Stimulated activated CD8-positive, alpha-beta memory T cell treated with anti-CD3 and anti-CD28 coated beads, Interleukin-7, amount 100 ng/mL, for 24 hours (primary cell): ENCODE measurements at places on chromosomes 1 and 21.

GRCh38 chr1:8351693-8352470 lies 34.0 kb downstream of the SLC45A1 start:
- DNase-seq, result no peak

- no peak for DNase-seq
Observed at GRCh38 chr1:60599574-60599973, 482.8 kb upstream of the NFIA start.

DNA sequence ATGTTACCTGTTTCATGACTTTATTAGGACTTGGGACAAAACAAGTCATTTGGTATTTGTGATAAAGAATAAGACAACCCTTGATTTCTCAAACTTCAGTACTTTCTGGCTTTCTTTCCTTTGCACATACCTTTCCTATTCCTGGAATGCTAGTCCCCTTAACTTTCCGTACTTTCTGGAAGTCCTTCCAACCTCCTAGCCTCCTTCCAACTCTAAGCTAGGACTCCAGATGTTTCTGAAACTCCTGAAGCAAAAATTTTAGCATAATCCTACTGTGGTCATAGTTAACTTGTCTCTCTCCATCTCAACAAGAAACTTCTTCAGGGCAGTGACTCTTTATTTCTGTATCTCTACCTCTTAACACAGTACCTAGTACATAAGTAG lies 19.8 kb upstream of the C1orf105 start:
- DNase-seq, result no peak

GRCh38 chr1:69911301-69911801 lies 294.0 kb downstream of the LRRC40 start:
- DNase-seq, result no peak

DNA sequence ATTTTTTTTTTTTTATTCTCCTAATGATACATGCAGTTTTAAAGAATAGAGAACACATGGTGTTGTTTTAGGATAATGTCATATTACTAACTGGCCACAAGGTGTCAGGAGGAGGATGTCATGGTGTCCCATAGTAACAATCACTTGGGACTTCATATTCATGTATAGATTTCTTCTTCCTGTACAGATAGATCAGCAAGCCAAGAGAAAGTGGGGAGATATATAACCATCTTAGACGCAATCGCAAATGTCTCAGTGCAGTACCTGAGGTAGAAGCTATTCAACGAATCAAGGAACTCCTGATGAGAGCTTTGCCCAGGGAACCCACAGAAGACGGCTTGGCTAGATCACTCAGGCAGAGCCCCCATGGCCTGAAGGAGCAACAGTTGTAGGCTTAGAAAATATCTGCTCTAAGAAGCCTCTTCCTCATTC lies 12.3 kb downstream of the OR2T11 start:
- no peak for DNase-seq
